ENCODE measurements at places on chromosomes 16 and 17. TPM values are rescaled to one million over a fixed set of nuclear protein-coding genes. Genes with fewer than 3 reads are reported as not detected.

SOST gene
- total RNA-seq: not detected

WNT9B gene
- total RNA-seq: not detected

CHST6 gene
- 0.16 TPM for total RNA-seq

EXOSC6 gene
- 15.6 TPM for total RNA-seq

LPO gene
- not detected for total RNA-seq

SPATA22 gene
- total RNA-seq: not detected

VTN gene
- 22.7 TPM for total RNA-seq

CLEC18A gene
- total RNA-seq: 0.09 TPM

KCNJ18 gene
- not detected for total RNA-seq

MYH2 gene
- not detected for total RNA-seq

RBL2 gene
- total RNA-seq: 12.9 TPM

TOX3 gene
- 0.30 TPM for total RNA-seq

EVI2A gene
- not detected for total RNA-seq

OTOA gene
- total RNA-seq: not detected

RUSF1 gene
- total RNA-seq: 54.6 TPM

IRX3 gene
- 6.5 TPM for total RNA-seq

VASN gene
- total RNA-seq: 6.1 TPM

GEMIN4 gene
- total RNA-seq: 47.9 TPM

MAPK8IP3 gene
- 44.9 TPM for total RNA-seq

CCL3 gene
- not detected for total RNA-seq

RHBDF1 gene
- total RNA-seq: 29.3 TPM

RAD51D gene
- total RNA-seq: 31.1 TPM

ARHGDIG gene
- total RNA-seq: 2.7 TPM

SYCE1L gene
- total RNA-seq: 7.3 TPM

KLHL36 gene
- 23.3 TPM for total RNA-seq

ATP5PD gene
- 475 TPM for total RNA-seq

HGS gene
- total RNA-seq: 209 TPM

OR1F1 gene
- 0.17 TPM for total RNA-seq

CDRT15 gene
- not detected for total RNA-seq

MILR1 gene
- total RNA-seq: 1.7 TPM

SLC2A4 gene
- 0.57 TPM for total RNA-seq

NPIPB8 gene
- not detected for total RNA-seq

AXIN1 gene
- 33.5 TPM for total RNA-seq

ACSM5 gene
- not detected for total RNA-seq

ENPP7 gene
- total RNA-seq: not detected

AATK gene
- 0.25 TPM for total RNA-seq

HOXB1 gene
- not detected for total RNA-seq

SEPTIN12 gene
- not detected for total RNA-seq

DOC2B gene
- 1.7 TPM for total RNA-seq

CNTNAP1 gene
- total RNA-seq: 5.3 TPM

SKAP1 gene
- total RNA-seq: 0.45 TPM

FNDC8 gene
- total RNA-seq: not detected

NAGS gene
- 1.4 TPM for total RNA-seq

PFN1 gene
- 2,757 TPM for total RNA-seq

ST6GALNAC2 gene
- total RNA-seq: 0.23 TPM

Data from A549 treated with Mapracorat at 1 μM for 4 hours (cell line).